ENCODE measurements at places on chromosomes 12 and 14.
A peak's percentile ranks its signal among the peaks of the same experiment; 100 is the strongest.

- DNase-seq = peak; percentile 62
Observed at GRCh38 chr14:35196571-35196970, 74.2 kb downstream of the PRORP start.

DNA sequence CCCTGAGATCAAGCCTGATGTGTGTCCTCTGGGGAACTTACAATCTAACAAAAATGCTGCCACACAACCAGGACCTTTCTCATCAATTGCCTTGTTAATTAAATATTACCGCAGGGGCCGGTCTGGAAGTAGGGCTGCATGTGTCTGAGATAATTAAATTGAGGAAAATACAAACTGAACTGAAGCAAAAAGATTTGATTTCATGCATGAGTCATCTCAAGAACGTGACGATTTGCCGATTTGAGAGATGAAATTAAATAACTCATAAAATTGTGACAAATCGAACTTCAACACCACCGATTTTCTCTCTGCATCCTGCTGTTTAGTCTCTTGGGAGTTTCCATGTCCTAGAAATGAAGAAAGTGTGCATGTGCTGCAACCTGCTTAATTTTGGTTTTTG is 94.6 kb upstream of the DAAM1 start:
- no peak for DNase-seq

DNA sequence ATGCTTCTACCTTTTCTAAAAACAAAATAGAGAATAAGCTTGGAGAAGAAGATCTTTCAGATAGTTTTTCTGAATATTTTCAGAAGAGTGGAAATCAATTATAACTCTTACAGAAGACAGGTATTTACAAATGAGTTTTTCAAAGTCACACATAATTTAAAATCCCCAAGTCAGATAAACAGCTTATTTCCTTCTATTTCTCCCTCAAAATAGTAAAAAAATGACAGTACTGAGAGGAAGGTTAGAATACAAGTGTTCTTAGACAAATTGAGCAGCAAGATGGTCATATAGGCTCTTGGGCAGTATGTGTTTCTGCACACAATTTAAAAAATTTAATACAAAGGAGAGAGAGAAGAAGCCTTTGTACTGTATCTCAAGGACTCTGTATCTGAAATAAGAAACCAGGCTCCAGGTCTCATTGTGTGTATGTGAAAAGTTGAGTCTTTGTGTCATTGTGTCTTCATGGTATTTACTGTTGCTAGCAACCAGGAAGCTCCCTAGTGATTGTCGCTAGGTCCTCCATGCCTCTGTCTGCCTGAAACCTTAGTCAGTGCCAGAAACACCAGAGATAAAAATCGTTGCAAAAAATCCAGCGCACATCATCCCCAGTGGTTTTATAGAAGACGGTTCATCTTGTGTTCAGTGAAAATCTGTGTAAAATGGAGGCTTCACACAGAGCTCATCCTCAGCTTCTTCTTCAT is 12.9 kb upstream of the TUBA1A start:
- DNase-seq = no peak

DNA sequence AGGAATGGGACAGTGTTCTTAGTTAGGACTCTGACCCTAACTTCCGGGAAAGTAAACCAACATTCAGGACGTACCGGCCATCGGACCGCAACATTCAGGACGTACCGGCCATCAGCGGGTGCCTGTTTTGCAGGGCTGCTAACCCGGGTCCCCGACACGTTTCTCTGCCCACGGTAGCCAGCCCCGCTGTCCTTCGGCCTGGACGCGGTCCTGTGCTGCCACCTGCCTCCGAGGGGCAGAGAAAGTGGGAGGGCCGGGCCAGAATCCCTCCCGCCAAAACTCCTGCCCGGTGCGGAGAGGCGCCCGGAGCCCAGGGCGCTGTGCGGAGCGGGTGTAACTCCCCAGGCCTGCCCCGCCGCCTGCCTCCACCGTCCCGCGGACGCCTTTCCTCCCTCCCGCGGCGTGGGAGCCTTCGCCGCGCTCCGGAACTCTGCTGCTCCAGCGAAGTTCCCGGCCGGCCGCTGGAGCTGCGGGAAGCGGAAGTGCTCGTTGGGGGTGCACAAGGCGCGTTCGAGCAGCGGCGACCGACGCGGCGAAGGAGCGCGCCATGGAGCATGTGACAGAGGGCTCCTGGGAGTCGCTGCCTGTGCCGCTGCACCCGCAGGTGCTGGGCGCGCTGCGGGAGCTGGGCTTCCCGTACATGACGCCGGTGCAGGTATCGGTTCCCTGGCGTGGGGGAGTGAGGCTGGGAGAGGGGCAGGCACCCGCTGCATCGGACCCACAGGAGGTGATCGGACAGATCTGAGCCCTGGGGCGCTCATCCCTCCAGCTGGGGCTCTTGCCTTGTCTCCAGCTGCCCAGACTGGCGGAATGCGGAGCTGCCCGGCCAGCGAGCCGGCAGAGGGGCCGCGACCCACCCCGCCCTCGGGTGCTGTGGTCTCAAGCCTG is at the start of gene DDX55:
Gene DDX55, plus strand, starts transcription at position 498 of the 888 bp plus-strand sequence. Its CDS starts 50 bp downstream, at position 548.
- peak; percentile 93 for DNase-seq

DNA sequence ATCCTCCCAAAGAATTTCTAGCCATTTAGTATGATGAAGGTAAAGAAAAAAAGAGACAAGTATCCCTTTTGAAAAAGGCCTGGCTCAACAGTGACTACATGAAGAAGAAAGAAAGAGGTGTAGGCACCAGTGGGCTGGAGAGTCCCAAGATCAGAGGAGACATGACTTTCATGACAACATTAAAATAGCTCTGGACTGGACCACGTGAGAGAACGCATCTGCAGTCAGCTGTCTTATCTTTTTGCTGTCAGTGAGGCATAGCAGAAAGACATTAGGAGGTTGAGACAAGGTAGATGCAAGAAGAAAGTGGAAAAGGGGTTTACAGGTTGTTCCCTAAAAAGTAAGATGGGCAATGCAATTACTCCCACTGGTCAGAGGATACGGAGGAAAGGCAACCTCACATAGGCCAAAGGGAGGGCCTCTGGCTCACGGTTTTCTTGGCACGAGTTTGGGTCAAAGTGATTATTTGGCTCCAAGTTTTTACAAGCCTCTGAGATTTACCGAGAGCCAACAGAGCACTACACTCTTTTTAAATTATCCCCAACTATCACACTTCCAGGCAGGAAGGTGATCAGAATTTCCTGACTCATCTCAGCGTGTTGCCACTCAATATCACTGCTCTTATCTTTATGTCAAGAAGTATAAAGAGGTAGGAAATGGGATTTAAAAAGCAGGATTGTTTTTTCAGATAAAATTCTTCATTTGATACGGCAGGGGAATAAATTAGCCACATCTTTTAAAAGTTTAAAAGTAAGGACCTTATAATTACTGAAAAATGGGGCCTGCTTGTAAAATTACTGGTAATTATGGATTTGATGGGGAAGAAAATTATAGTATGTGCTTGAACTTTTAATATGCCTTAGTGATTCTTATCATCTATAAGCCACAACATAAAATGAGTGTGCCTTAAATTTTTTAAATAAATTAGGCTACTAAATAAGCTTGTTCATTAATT is 29.2 kb downstream of the TMTC1 start:
- no peak for DNase-seq

- no peak for DNase-seq
Observed at GRCh38 chr12:87779858-87780498, 249.2 kb downstream of the C12orf50 start.

DNA sequence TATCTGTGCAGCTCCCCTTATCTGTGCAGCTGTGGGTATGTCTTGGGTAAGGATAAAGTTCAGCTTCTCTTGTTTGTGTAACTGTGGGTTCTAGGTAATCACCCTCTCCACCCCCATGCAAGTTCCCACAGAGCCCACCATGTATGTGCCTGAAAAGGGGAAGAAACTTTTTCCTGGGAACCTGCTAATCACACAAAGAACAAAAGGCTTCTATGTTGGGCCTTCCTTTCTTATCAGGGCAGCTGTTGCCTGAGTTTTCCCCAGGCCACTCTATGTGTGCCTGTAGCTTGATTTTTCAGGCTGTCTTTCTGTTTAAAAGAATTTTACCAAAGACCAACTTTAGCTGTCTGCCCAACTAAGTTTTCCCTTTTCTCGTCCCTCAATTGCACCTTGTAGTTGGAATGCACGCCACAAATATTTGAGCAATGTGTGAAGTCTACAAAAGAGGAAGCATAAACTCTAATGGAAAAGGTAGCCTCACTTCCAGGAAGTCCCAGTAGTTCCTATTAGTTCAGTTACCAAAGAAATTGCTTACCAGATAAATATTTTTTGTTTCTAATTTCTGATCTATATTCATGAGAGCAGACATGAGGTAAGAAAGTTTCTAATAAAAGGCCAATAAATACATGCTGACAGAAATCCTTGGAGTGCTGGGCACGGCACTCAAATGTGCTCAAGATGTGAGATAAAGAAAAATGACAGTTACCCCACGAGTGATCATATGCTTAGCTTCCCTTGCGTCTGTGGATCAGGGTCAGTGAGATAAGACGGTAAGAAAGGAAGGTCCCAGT is 2.7 kb upstream of the GALC start:
- DNase-seq = no peak

- no peak for DNase-seq
Observed at GRCh38 chr14:36659822-36660735, 1.6 kb upstream of the PAX9 start.

GRCh38 chr14:71141701-71142374 is 234.6 kb downstream of the PCNX1 start:
- peak; percentile 30 for DNase-seq

- peak; percentile 60 for DNase-seq
Observed at GRCh38 chr12:113346353-113346752, 11.4 kb upstream of the SLC8B1 start.

- peak; percentile 47 for DNase-seq
Observed at GRCh38 chr12:51395283-51396230, 4.4 kb upstream of the GALNT6 start.

GRCh38 chr14:92109490-92109889 is 3.1 kb upstream of the ATXN3 start:
- no peak for DNase-seq

GRCh38 chr12:46815809-46816208 is 10.0 kb downstream of the SLC38A4 start:
- no peak for DNase-seq

- DNase-seq = no peak
Observed at GRCh38 chr12:105177208-105177607, 58.8 kb downstream of the APPL2 start.

DNA sequence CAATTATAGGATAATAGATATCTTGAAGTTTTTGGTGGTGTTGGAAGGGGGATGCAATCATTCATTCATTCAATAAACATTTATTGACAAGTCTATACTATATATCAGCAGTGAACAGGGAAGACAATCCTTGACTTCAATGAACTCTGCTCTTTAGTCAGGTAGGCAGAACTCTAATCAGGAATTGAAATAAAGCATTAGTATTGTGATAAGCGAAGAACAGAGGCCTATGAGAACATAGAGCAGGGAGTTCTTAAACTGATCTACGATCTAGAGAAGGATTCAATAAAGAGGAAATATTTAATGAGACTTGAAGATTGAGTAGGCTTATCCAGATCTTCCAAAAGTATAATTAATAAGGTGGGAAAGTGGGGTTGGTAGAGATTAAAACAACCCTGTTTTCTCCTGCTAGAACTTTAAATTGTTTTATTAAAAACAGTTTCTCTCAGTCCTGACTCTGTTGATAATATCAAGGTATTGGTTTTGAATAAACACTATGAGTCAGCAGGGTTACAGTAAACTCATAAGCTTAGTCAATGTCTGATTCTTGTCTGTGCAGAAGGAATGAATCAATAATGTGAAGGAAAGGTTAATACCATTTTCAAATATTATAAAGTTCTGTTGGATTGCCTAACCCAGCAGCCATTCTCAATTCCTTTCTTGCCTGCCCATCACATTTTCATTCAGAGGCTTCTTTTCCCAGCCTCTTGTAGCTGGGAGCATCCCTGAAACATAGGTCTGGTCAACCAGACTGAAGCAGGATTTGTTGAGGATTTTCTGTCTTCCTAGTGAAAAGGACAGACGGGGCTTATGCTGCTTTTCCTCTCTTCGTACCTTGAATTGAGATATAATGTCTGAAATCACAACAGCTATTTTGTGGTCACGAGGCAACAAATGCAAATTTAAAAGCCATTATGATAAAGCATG is 38.9 kb upstream of the KTN1 start:
- DNase-seq = no peak

DNA sequence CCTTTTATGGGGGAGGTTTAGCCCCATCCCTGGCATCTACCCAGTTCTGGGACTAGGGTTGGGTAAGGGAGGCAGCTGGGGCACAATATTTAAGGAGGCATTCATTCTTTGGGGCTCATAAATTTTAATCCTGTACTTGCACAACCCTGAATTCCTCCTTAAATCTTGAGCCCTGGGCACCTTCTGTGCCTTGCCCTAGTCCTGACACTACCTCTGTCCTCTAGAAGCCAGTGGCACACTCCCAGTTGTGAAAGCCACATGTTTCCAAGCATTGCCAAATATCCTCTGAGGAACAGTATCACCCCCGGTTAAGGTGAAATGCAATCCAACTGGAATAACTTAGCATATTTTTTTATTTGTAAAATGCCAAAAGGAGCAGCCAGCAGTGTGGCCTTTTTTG is 36.6 kb downstream of the SLC16A7 start:
- DNase-seq = no peak

DNA sequence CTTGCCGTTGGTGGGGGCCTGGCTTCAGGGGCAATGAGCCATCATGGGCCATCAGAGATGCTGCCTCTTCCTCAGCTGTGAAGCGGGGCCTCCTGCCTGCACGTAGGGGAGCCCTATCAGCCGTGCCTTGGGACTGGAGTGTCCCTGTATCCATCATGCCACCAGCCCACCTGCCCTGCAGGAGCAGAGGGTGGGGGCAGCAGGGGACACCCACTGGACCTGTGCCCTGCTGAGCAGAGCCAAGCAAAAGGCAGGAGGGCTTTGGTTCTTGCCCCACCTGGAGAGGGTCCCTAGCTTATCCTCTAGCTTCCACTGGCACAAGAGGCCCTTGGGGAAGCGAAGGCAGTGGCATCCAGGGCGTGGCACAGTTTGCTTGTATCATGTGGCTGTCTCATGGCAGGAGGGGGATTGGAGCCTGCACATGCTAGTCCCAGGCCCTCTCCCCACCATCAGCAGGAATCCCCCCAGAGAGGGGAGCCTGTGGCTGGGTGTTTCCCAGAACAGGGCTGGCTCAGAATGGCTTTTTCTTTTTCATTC is 10.1 kb downstream of the ADSS1 start:
- no peak for DNase-seq

DNA sequence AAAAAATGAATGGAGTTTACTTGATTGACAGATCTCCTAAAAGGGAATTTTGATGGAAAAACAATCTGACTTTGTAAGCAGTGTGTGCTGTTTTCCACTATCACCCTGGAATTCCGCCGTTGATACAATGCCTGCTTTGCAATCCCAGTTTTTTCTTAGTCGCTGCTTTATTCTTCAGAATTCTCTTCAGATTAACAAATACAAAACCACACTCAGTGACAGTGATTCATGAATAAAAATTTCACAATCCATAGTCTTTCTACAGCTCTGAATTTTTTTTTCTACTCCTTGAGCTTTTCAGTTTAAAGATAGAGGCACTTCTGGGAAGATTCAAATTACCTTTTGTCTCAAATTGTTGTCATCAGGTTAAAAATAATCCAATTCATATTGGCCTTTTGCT is 44.6 kb upstream of the KITLG start:
- DNase-seq = peak; percentile 20

Measured in suppressor macrophage treated with lipopolysaccharide for 4 hours (primary cell).